NCI-H524 (cell line): ENCODE measurements at places on chromosomes 12 and 14.

DNA sequence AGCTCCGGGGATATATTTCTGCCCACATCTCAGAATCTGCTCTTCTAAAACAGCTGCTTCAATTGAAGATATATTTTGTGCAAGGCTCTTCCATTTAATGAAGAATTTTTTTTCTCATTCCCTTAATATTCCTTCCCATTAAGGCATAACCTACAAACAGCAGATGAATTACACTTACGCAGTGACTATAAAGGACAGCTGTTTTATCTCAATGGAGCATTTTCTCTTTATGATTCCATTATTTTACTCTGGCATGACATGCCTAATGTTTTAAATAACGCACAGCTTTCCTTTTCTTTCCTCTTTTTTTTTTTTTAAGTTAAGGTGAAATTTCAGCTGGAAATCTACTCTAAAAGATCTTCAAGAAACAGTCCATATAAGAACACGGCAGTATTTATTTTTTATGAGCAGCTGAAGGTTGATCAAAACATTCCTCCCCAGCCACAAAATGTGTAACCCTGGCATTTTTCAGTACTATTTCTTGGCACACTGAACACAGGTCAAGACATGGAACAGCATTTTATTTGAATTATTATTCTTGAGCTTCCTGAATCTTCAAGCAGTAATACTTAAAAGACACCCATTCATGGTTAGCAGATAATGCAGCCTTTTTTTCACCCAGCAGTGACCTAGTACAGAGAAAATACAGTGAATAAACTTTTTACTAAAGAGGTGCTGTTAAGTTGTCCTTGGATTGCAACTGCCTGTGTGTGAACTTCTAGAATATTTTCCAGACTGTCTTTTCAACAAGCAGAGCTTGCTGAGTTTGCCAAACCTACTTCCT is 118.1 kb upstream of the FOXN3 start:
- no peak for DNase-seq

- DNase-seq: peak; percentile 75
These were observed 12.9 kb upstream of the CALM1 start for GRCh38 chr14:90383731-90384542.

GRCh38 chr12:8553088-8553627 is 12.5 kb upstream of the CLEC4E start:
- DNase-seq: no peak

GRCh38 chr14:31228533-31228932 is 20.9 kb upstream of the HECTD1 start:
- DNase-seq: no peak

GRCh38 chr14:25231004-25231403 is 181.1 kb upstream of the STXBP6 start:
- no peak for DNase-seq

GRCh38 chr12:121916719-121917118 is 1.7 kb upstream of the CFAP251 start:
- no peak for DNase-seq

GRCh38 chr12:76859611-76860010 is 19.2 kb downstream of the CSRP2 start:
- DNase-seq: no peak

DNA sequence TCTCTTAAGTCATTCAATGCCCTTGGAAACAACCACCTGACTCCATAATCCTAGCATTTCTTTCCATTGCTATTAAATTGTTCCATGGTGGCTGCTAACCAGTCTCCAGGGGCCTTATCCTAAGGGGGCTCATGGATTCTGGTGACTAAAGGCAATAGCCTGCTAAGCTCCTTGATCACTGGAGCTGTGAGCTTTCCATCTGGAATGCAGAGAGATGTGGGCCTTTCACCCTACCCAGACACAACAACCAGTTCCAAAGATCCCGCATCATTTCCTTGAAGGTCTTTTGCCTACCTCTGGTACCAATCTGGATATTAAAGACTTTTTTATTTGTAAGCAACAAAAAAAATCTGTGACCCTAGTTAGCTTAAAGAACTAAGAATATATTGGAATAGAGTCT is 32.9 kb downstream of the NDUFA12 start:
- no peak for DNase-seq

GRCh38 chr12:5102261-5102789 is 58.6 kb downstream of the KCNA5 start:
- no peak for DNase-seq

DNA sequence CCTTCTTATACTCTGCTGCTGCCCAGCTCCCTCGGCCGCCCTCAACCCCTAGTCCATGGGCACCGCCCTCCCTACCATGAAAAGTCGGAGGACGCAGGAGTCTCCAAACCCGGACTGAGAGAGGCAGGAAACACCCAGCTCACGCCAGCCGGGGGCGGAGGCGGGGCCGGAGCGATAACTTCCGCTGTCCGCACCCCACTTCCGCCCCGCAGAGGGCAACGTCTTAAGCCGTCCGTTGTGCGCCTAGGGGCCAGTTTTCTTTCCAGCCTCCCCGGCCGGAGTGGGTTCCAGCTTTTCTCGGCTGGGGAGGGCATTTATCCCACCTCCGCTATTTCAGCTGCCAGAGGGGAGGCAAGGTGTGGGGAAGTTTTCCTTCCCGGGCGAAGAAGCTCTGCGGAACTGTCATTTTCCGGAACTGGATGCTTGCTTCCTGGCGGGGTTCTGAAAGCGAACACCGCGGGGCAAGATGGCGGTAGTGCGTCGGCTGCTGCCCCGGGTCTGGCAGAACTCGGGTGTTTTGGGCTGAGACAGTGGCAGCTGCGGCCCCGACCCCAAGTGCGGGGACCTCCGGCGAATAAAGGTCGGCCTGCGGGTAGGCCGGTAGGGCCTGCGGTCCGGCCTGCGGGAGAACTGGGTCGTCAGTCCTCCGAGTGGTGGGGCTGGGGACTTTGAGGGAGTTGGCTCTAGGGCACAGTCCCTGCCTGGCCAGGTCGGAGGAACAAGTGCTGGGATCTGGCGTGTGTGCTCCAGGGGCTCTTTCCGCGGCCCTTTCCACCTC is at the start of the genes KCTD10 and UBE3B:
TSS of gene KCTD10 (minus strand) at position 116 of the 778 bp plus-strand sequence. CDS start at position 78, 38 bp downstream.
TSS of gene UBE3B (plus strand) at position 450 of the 778 bp plus-strand sequence. CDS start 5,918 bp downstream, outside the sequence.
- peak; percentile 70 for DNase-seq

GRCh38 chr12:120067901-120068300 is 48.7 kb downstream of the RAB35 start:
- no peak for DNase-seq

DNA sequence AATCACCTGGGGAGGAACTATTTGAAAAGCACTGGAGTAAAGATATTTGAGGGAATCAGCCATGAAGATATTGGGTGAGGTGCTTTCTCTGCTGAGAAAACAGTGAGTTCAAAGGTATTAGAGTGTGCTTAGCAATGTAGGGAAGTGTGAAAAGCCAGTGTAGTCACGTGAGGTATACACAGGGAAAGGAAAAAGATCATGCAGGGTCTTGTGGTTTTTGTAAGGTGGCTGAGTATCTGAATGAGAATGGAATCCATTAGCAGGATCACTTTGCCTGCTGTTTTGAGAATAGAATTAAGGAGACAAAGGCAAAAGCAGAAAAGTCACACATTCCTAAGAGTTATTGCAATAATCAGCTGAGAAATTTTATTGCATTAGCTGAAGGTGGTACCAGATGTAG is 193.0 kb downstream of the PIK3C2G start:
- no peak for DNase-seq
